NCI-H510A (cell line): ENCODE measurements at places on chromosomes 7 and 10.

DNA sequence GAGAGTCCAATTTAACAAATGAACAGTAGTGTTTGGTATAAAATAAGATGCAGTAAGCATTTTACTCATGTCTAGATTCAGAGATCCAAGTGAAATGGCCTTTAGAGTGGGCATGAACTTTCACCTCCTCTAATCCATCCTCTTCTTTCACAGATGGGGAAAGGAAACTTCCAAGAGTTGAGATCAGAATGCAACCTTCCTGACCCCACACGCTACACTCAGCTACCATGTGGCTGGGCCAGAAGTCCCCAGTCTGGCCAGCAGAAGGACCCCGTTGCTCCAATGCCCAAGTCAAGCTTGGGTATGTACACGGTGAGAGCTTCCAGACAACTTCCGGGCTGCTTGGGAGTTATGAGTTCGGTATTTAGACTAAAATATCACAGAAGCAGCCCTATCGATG, 228.0 kb downstream of the ELMO1 start:
- no peak for DNase-seq

DNA sequence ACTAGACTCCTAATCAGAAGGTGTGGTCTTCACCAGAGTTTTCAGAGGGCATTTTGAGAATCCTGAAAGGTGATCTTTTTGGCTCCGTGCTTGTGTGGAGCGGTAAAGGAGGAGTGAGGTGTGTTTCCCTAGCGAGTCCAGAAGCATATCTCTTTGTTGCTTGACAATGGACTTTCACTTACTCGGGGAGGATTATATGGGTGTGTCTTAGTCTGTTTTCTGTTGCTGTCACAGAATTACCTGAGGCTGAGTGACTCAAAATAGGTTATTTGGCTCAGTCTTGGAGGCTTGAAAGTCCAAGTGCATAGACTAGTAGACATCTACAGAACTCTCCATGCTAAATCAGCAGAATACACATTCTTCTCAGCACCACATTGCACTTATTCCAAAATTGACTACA, 57.9 kb downstream of the AKR1C4 start:
- DNase-seq: no peak

GRCh38 chr7:51706851-51707250, 390.2 kb upstream of the COBL start:
- DNase-seq: no peak

- DNase-seq: no peak
Measured at GRCh38 chr10:68092512-68092911, 16.8 kb upstream of the MYPN start.

DNA sequence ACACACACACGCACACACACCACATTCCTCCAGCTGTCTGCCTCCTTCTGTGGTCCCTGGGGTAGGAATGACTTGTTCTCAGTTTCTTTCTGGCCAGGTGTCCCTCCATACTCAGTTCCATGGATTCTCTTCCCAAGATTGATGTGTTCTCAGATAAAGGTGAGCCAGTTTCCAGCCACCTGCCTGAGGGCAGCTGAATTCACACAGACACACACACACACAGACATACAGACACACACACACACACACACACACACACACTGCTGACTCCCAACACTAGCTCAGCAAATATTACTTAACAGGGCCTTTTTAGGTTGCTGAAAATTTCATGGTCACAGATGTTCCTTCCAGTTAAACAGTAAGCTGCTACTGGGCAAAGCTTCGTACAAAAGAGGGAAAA, 45.4 kb upstream of the GDF10 start:
- DNase-seq: no peak

DNA sequence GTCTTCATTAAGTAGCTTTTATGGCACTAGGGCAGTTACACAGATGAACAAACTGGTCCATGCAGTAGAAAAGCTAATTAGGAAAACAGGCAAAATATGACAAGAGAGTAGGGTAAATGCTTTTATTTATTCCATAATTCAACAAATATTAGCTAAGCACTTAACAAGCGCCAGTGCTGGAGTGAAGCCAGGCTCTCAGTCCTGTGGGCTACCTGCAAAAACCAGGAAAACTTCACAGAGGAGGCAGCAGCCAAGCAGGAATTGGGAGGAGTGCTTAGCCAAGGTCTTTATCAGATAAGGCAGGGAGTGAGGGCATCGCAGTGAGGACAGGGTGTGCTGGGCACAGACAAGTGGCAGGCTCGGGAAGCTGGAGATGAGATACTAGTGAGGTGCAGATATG, 4.9 kb upstream of the KAT6B start:
- no peak for DNase-seq

DNA sequence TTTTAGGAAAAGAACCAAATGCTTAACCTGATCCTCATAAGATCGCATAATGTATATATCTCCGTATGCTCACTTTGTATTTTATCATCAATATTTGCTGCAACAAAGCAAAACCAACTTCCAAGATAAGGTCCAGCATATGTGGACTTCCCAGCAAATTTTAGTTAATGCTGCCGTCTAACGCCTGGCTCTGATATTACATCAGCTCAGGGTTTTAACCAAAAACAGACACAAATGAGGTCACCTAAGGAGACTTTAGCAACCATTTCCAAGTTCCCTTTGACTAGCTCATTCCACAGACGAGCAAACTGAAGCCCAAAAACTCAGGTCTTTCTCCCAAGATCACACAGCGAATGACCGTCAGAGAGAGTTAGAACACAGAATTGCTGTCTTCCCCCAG, 59.4 kb upstream of the UCN3 start:
- no peak for DNase-seq

DNA sequence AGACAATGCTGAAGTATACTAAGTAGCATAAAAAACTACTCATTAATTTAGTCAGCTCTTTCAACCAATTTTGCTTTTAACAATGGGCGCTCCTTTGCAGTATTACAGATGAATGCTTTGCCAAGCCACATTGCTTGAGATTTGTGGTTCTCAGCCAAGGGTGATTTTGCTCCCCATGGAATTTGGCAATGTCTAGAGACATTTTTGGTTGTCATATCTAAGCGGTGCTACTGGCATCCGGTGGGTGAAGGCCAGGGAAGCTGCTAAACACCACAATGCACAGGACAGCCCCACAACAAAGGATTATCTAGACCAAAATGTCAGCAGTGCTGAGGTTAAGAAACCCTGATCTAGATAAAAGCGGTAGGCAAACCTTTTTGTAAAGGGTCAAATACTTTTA, 112.0 kb downstream of the UBE2H start:
- DNase-seq: no peak

DNA sequence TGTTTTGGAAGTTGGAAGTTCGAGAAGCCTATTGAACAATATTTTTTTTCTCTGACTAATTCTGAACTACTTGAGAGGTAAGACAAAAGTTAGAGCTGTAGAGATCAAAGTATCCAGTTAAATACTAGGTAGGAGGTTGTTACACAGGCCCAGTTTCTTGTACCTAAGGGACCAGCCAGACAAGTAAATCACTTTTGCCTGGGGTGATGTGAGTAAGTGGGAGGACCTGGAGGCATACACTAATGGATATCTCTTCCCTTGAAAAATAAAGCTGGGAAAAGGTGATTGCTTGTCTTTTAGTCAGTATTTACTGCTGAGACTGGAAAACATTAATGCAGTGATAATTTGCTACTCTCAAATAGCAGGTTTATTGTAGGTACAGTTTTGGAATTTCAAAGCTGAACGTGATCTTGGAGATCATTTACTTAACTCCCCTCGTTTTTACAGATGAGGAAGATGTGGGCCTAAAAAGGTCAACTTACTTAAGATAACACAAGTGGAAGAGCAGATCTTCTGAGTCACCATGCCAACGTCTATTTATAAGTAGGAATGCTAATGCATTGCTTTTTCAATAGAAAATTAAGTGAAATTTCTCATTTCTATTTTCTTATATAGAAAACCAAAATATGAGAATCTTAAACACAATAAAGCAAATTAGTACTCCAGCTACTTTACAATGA, 181.3 kb downstream of the PPP1R9A start:
- no peak for DNase-seq

DNA sequence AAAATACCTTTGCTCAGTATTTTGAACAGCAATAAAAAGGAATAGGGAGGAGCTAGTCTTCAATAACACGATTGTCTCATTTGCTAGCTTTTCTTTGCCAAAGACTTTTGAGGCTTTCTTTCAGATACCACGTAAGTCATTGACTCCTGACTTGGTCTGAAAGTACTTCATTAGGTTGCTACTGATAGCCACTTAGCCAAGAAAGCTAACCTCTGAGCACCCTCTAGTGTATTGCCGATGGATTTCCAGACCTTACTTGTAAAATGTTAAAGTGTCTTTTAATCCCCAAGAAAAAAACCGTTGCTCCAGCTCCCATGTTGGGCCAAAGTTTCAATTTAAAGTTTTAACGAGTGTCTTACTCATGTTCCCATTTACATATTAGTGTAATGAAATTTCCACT, 63.4 kb upstream of the STRIP2 start:
- no peak for DNase-seq

DNA sequence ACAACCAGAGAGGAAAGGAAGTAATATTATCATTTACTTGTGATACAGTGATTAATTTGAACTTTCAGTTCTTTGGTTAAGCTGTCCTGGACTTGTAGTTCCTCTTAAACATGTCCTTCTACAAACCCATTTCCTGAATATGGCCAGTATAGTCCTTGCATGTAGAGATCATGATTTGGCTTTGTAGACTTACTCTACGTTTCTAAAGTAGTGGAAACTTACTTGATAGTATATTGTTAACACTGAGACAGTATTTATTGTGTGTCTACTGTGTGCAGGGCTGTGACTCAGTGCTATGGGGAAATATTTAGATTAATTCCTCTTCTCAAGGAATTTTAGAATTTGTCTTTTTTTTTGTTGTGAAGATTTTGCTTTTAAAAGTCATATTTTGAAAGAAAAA, 109.5 kb downstream of the NRF1 start:
- DNase-seq: no peak

- no peak for DNase-seq
Measured at GRCh38 chr10:75632805-75633462, 201.5 kb downstream of the LRMDA start.

- DNase-seq: no peak
Measured at GRCh38 chr7:157177333-157177982, 38.7 kb downstream of the UBE3C start.

GRCh38 chr10:61801484-61801883, 100.0 kb upstream of the ARID5B start:
- DNase-seq: no peak

- no peak for DNase-seq
Measured at GRCh38 chr10:80081801-80082750, 3.6 kb downstream of the TMEM254 start.

DNA sequence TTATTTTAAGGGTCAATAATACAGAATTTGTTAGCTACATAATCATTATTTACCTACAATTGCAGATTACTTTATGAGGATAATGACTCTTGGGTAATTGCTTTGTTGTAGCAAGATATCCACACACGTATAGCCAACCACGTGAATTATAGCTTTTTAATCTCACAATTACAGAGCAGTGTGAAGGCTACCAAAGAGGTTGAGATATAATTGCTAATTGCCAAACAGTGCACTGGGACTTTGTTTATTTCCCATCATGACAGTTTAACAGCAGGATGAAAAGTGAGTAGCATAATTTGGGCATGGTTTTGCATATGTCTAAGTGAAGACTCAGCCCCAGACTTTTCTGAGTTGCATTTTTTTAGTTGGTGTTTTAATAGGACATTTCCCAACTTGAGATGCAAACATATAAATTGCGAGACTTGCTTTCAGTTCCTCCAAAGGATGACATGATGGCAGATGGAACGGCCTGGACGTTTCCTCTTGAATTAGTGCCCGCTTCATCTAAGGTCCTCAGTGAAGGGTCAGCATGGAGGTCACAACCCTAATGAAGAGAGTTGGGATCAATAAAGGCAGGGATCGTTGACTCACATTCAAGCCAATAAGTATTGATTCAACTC, 180.7 kb upstream of the GPR26 start:
- no peak for DNase-seq

DNA sequence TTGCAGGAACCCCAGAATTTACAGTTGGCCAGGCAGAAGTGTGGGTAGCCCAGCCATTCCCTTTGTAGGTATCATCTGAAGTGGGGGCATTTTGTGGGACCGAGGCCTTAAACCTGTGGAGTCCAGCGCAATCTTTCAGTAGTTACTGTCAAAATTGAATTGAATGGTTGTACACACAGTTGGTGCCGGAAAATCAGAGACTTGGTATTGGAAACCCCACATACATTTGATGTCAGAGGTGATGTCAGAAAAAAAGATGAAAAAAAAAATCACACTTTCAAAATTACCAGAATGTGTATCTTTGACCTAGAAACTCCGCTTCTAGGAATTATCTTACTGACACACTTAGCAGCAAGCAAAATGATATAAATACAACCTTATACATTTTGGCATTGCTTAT, 153.8 kb upstream of the PLXNA4 start:
- no peak for DNase-seq

GRCh38 chr7:116836911-116837310, 25.5 kb upstream of the CAPZA2 start:
- DNase-seq: no peak

- DNase-seq: no peak
Measured at GRCh38 chr7:20153567-20153966, 63.6 kb downstream of the MACC1 start.

GRCh38 chr10:14926722-14927416, 27.0 kb downstream of the DCLRE1C start:
- DNase-seq: no peak

DNA sequence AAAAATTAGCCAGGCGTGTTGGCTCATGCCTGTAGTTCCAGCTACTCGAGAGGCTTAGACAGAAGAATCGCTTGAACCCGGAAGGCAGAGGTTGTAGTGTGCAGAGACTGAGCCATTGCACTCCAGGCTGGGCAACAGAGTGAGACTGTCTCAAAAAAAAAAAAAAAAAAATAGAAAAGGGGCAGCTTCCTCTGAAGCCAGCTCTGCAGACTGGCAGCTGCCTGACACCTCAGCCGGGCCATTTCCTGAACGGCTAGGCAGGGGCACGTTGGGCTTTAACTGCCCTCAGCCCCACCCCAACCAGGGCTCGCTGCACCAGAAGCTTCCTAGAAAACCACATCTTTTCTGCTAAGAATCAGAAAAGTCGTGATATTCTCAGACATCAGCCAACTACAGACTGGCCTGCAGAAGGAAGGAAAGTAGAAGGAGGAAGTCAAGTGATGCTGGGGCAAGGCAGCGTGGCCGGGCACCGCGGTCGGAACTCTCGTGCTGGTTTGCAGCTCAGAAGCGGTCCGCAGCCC, 38.0 kb downstream of the PRKAG2 start:
- DNase-seq: no peak

- no peak for DNase-seq
Measured at GRCh38 chr7:103702982-103703381, 257.0 kb upstream of the SLC26A5 start.

- DNase-seq: no peak
Measured at GRCh38 chr7:137563981-137564380, 220.4 kb upstream of the PTN start.

- DNase-seq: no peak
Measured at GRCh38 chr7:523347-524336, 4.0 kb upstream of the PDGFA start.

GRCh38 chr10:55629793-55630490, 731.1 kb downstream of the ZWINT start:
- DNase-seq: no peak
